Jurkat, Clone E6-1 (cell line): ENCODE measurements at places on chromosomes 2 and 18.

DNA sequence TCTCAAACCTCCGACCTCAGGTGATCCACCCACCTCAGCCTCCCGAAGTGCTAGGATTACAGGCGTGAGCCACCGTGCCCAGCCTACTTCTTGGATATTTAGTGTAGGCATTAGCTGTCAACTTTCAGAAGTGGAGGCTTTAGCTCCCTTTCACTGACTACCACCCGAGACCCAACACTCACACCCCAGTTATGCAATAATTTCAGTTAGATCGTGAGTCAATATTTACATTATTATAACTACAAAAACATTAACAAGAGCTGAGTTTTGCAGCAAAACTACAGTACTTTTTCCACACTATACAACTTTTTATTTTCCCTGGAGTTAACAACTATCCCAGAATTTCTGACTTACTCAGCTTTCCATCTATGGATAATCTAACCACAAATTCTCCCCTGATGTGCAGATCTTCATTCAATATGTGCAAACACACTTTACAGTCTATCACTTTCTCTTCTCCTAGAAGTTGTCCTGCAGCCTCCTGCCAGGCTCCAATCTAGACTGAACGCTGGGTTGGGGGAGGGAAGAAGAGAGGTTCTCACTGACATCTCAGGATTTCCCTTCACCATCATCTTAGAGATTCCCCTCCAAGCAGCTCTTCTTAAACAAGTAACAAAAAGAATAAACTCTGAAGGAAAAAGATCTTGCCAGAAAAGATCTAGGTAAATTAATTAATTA, 10.1 kb downstream of the TBC1D8 start:
- no peak for DNase-seq

DNA sequence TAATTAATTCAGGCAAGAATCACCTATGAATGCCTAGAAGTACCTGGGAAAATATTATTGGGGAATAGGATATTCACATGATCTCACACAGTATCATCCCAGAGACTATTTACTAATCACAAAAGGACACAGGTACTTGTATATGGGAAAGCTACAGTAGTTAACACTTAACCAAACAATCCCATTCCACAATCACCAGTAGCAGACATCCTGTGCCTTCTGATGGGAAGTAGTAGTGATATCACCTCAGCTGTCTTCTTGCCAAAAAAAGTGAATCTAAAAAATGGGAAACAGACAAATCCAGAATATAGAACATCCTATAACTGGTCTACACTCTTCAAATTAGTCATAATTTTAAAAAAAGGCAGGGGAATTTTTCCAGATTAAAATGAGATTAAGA, 75.6 kb upstream of the CCDC150 start:
- no peak for DNase-seq

DNA sequence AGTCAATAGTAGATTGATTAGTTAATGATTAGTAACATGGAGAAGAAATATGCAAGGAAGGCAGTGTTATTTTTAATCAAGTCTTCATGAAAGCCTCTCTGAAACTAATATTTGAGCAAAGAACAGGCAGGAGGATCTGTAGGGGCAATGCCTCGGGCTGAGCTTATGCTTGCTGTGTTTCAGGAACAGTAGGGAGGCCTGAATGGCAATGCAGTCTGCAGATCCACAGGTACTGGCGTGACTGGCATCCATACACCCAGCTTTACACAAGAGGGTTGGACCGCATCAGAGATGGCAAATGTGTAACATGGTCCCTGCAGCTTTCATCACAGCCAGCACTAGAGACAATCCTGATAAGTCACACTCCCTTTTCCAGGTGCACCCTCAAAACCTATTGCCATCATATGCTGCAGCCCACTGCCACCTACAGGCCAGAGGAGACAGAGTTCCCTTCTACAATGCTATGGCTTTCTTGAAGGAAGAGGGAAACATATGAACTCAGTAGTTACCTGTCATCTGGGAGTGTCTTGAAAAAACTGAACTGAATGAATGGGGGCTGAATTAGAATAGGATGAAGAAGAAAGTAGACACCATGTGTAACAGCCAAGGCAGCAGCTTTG, 582.4 kb upstream of the RAB6C start:
- DNase-seq = peak; percentile 54

- DNase-seq = no peak
Measured at GRCh38 chr18:57780318-57780705, 22.8 kb downstream of the ATP8B1 start.

DNA sequence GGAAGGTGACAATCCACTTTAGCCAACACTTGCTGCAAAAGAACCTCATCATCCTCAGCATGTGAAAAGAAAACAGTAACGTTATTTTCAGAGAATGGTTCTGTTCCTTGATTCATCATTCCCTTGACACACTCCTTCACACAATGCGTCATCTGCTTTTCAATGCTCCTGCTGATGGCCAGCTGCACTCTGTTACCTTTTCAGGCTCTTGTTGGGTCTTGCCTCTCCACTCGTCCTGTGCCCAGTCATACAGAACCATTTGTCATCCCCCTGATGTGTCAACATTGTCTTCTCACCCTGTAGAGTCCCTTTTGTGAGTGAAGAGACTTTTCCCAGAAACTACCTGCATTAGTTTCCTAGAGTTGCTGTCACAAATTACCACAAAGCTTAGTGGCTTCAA, 12.2 kb upstream of the DTNA start:
- no peak for DNase-seq
